Fibroblast of skin of right biceps (primary cell): ENCODE measurements at places on chromosomes 6 and 20.

DNA sequence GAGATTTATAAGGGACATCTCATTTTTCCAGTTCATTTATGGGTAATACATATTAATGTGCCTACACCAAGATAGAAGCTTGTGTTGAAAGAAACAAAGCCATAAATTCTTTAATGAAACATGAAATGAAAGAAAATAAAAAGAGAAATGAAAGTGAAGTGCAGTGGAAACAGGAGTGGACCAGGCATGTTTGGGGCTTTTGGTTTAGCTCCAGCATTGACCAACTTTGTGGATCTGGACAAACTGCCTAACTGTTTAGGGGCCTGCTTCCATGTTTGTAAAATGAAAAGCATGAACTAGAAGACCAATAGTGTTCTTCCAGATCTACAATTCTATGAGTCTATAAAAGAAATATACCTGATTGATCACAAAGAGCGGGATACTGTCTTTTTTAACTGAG is 124.9 kb downstream of the GJA10 start:
- DNase-seq, result no peak

DNA sequence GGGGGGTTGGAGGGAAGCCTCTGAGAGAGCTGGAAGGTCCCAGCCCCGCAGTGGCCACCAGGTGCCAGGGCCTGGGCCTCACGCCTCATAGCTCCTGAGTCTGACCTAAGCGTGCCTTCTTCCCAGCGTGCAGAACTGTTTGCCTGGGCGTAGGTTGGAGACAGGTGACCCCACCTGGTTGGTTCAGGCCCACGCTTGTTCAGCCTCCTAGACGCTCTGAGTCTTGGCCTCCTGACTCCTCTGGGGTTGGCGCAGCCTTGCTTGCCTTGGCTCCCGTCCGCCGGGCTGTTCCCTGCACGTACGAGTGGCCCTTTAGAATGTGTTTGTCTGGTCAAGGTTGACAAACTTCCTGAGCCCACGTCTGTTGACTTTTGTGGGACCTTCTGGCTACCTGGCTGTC is 70.8 kb downstream of the EYA2 start:
- DNase-seq, result no peak

DNA sequence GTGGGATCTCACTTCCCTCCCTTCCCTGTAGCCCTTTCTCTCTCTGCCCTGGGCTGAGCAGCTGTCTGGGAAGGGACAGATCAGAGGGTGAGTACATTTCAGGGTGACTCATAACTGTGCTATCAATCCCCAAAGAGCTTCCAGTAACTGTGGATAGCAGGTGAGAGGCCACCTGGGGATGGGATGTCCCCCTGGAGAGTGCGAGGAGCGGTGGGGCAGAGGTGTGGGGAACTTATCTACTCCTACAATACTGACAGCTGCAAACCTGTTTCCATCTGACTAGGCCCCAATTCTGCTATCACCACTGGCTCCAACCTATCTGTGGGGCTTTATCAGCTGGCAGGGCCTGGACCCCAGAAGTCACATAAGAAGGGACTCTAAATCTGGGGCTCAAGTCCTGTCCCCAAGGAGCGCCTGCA is 32.6 kb downstream of the KCNK5 start:
- no peak for DNase-seq

GRCh38 chr6:136592930-136593673 is 42.9 kb upstream of the MAP7 start:
- peak; percentile 43 for DNase-seq

DNA sequence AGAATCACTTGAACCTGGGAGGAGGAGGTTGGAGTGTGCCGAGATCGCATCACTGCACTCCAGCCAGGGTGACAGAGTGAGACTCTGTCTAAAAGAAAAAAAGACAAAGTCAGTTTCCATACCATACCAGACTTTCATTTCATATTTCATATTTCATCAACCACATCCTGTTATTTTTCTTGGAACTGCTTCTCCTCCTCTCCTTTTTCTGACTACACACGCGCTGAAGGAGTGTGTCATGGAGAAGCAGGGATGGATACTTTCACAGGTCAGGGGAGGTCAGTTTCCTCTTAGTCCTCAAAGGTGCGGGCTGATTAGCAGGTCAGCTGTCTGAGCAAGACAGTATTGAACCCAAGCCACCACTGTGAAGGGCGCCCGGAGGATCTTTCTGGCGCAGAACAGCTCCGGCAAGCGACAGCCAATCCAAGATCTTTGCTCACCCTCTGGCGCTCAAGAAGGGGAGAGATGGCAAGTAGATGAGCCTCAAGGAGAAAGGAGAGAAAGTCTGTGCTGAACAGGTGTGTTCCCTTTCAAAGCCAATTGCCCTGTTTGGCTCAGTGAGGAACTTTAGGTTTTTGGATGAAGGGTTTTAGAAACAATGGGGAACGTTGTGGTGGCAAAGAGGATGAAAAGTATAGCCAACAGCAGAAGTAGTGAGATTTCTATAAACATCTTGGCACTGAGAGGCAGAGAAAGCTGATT is 18.9 kb upstream of the SYNJ2 start:
- DNase-seq, result peak; percentile 86

- DNase-seq, result peak; percentile 76
Observed at GRCh38 chr6:31907158-31907813, 5.4 kb upstream of the ZBTB12 start.

GRCh38 chr6:137323860-137324259 is 104.7 kb upstream of the IFNGR1 start:
- DNase-seq, result no peak

- DNase-seq, result no peak
Observed at GRCh38 chr20:31708736-31709534, 13.7 kb downstream of the BCL2L1 start.

- DNase-seq, result no peak
Observed at GRCh38 chr6:31576897-31577578, 1.7 kb downstream of the TNF start.
